ENCODE measurements at places on chromosomes 1 and 21.

GRCh38 chr1:9717193-9718005 lies 65.9 kb downstream of the PIK3CD start:
- peak; percentile 54 for DNase-seq

DNA sequence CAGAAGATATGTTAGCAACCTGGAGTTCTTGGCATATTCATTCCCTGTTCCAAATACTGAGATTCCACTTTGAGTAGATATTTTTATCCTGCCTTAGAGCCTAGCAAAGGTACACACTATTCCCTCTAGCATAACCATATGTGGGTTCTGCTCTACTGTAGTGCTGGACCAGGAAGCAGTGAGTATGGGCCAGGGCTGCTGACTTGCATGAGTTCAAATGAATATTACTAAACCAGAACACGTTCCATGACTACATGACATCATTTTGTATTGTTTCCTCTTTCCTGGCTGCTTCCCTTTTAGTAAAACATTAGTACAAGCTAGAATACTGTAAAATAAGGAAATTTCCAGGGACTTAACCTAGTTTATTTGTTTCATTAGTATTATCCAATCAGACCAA lies 41.1 kb downstream of the TNFSF18 start:
- no peak for DNase-seq

GRCh38 chr1:9281908-9282695 lies 10.6 kb upstream of the SPSB1 start:
- DNase-seq, result no peak

DNA sequence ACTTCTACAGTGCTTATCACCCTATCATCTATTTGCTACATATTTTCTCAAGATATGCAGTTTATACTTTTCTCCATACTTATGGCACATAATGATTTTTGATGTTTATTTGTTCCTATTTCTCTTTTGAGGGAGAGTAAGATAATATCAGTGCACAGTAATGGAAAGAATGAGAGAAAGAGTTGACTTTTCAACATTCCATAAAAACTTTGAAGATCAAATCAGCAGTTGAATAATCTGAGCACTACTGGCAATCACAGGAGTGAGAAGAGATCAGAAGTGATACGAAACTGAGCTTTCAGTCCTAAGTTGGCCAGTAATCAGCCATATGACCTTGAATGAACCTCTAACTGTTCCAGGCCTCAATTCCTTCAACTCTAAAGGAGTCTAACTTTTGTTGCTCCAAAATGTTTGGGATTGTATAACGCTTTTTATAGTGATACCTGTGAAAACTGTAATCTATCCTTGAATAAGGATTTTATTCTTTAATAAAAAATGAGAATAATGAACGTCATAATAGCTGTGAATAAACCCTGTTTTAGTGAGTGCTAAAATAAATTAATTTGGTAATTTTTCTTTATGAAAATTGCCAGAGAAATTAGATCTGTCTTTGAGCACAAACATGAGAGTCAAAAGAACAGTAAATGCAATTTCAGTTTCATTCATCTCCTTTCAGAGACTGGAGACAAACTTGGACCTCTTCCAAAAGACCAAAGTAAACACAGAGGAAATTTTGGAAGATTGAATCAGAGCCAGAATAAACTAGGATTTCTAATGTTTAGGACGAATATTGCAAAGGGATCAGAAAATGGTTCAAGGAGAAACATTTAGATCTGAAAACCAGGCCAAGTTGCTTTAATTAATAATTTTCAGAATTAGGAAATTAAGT lies 309.9 kb downstream of the ADGRL2 start:
- DNase-seq, result no peak

DNA sequence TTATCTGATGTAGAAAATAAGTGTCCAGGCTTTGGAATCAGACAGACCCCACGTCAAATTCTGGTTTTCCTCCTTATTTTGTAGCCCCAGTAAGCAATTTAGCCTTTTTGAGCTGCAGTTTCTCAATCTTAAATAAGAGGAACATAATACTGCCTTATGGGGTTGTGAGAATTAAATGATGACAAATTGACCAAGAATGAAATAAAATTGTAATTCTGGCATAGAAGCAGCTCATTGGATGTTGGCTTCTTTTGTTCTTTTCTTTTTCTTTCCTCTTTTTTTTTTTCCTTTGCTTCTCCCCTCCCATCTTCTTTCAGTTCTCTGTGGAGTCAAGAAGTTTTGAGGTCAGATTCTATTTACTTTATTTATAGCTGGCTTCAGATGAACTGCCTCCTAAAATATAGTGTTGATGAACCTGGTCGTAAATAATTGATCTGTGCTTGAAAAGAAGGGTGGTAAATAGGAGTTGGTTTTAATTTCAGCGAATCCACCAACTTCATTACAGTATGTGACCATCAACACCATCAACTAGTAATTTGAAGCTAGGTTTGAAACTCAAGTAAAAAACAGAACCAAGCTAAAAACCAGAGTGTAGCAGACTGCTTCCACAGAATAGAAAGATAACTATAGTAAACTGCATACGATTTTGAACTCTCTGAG lies 81.1 kb downstream of the CACHD1 start:
- no peak for DNase-seq

GRCh38 chr1:92291372-92291999 lies 7.3 kb downstream of the GLMN start:
- no peak for DNase-seq

- DNase-seq, result no peak
Measured at GRCh38 chr21:45994759-45995685, 13.5 kb downstream of the COL6A1 start.

GRCh38 chr1:109048335-109048734 lies 6.4 kb upstream of the WDR47 start:
- no peak for DNase-seq

GRCh38 chr1:202812176-202813026 lies 1.6 kb downstream of the PCAT6 start:
- DNase-seq, result no peak

- no peak for DNase-seq
Measured at GRCh38 chr1:43705982-43706597, 1.2 kb upstream of the ST3GAL3 start.

DNA sequence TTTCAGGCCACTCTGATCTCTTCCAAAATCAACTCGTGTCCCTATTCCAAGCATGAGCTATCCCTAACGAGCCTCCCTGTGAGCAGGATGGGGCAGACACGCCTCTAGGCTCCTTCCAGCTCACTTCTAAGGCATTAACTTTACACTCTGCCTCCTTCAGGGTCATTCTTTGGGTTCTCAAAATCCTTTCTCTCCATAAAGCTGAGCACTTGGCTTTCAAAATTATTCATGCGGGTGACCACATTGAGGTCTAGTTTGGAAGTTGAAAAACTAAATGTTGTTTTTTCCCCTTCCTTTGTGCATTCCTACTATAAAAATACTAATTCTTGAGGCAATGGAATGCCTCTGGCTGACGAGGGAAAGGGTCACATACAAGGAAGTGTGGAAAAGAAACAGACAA lies 33.5 kb upstream of the BMP8B start:
- no peak for DNase-seq

DNA sequence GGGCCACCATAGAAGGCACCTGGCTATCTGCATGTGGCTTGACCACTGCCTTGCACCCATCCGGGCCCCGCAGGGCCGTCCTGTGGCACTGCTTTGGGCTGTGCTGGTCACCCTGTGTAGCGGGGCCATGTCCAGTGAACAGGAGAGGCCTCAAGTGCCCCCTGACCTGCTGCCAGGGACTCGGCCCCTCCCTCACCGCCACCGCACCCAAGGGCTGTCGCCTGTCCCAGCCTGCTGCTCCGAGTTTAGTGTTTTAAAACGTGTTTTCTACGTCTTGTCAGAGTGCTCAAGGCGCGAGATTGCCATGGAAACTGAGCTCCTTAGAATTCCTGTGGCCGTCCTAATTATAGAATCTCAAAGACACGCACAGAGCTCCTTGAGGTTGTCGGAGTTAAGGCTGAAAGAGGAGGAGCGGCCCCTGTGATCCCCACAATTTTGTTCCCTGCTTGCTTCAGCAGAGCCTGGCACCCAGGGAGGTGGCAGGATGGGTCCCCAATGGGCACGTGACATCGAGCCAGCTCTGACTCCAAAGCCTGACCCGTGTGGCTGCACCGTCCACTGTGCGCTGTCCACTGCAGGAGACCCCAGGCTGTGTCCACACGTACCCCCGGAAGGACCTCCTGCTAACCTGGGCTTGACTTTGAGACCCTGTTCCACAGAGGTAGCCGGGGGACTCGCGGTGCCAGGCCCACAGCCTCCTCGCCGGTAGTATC lies 66.2 kb downstream of the FAAP20 start:
- DNase-seq, result no peak

- DNase-seq, result peak; percentile 68
Measured at GRCh38 chr1:66282343-66282852, 251.6 kb upstream of the SGIP1 start.

DNA sequence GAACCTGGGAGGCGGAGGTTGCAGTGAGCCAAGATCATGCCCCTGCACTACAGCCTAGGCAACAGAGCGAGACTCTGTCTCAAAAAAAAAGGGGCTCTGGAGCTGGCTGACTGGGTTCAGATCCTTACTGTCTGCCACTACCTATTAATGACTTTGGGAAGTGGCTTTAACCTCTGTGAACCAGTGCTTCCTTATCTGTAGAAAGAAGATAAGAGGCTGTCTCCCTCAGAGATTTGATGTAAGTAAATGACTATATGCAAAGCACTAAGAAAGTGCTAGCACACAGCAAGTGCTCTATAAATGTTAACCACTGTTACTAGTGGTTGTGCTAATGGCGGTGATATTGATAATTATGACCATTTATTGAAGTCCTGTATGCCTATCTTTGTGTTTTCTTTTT lies 94.6 kb downstream of the VPS13D start:
- no peak for DNase-seq

DNA sequence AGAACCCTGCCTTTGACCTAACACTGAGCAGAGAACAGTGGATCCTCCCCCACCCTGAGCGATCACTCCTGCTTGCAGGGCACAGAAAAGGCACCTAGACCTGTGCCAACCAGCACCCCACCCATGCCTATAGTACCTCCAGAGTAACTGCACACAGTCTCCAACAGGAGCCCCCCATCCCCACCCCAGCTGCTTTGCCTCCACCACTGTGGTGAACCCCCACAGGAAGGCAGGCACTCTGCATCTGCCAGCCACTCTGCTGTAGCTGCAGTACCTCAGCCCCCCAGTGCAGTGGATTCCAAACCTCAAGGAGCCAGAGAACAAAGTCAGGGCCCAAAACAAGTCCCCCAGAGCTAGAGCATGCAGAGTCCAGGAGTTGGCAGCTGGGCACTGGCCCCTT lies 10.7 kb downstream of the SPATC1L start:
- DNase-seq, result no peak

DNA sequence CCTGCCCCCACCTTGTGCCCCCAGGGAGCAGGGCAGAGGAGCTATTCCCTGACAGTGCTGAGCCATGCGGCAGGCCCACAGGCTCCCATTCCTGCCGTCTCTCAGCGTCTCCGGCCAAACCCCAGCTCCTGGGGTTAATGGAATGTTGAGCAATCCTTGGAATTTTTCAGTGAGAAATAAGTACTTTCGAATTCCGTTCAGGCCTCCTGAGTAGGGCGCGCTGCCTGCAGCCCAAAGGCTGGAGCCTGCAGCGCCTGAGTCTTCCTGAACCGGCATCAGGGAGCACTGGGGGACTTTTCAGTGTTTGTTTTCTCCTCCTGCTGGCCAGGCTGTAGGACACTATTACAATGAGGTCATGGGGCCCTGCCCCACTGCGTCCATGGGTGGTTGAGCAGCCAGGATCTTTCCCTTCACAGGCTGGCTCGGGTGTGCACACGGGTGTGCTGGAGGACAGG lies 33.3 kb upstream of the CSF1 start:
- DNase-seq, result no peak

GRCh38 chr21:45097827-45098387 lies 23.5 kb downstream of the ADARB1 start:
- DNase-seq, result no peak

GRCh38 chr1:245599371-245600174 lies 444.8 kb downstream of the KIF26B start:
- no peak for DNase-seq

- DNase-seq, result no peak
Measured at GRCh38 chr21:42614396-42614795, 39.0 kb upstream of the PDE9A start.

GRCh38 chr1:183267646-183268431 lies 81.8 kb downstream of the LAMC2 start:
- DNase-seq, result no peak

DNA sequence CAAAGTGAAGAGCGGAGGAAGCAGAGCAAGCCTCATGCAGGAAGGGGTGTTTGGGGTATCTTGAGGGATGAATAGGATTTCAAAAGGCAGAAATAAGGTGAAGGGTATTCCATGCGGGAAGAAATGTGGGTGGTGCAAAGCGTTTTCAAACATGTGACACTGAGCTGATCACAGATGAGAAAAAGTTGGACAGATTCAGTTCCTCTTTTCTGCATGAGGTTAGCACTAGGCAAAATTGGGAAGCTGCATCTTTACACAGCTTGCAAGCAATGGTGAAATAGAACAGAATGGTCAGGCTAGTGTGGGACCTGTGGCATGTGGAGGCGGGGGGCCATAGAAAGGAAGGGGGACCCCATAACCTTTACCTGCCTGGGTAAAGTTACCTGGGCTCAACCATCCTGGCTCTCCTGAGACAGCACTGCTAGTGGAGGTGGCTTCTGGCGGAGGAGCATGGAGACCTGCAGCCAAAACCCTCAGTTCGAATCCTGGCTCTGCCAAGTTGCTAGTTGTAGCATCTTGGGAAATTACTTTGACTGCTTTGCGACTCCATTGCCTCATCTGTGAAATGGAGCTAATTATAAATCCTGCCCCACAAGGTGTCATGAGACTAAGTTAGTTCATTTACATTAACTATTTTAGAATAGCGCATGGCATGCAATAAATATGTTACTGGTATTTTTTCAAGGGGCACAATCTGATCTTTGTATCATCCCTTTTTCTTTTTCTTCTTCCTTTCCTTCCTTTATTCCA lies 16.4 kb downstream of the KCNA10 start:
- no peak for DNase-seq

GRCh38 chr21:41865002-41865777 lies 14.0 kb downstream of the PRDM15 start:
- no peak for DNase-seq

DNA sequence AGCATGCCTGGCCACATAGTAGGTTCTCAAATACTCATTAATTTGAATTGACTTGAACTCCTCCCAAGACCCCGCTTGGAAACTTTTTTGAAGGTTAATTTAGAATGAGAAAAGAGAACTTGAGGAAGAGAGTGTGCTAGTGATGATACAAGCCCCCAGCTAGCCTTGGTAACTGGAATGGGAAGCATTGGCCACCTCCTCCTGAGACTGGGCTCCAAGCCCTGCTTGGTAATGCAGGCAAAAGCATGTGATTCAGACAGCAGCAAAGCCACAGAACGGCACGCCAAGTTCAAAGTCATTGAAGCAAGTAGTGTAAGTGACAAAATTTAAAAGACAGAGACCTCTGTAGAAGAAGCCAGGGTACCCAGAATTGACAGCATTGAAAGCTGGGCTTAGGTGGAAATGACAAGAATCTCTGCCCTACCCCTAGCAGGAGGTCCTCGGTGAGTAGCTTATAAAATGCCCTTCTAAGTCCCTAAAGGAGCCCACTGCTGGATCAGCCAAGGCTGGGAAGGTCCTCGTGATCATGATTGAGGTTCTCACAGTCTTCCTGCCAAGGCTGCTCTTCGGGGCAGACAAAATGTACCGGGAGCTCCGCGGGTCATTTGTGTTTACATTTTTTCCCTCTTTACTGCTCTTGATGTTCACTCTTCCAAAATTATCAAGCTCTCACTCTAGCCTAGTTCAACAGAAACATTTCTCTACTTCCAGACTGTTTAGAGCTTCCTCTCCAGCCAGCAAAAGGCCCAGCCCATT lies 99.4 kb downstream of the TSEN15 start:
- no peak for DNase-seq
